GM23338 (cell line): ENCODE measurements at places on chromosomes 5 and 9. TPM values are rescaled to one million over a fixed set of nuclear protein-coding genes. Genes with fewer than 3 reads are reported as not detected.

DNA sequence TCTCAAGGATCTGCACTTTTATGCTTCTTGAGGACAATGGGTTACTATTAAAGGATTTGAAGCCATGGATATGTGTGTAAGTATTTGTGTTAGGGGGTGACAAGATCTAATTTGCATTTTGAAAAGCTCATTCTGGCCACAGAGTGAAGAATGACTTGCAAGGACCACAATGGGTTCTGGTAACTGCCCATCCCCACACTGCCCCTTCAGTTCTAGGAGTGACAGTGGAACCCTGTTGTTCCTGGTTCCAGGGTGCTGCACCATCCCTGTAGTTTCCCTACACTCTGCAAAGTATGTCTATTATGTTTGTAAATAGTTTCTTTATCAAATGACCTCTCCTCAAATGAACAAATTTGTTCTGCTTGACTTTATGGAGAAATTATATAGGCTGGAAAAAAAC lies 9.7 kb upstream of the SPRY4 start:
- DNase-seq = no peak

GRCh38 chr5:67350185-67350584 lies 153.6 kb upstream of the CD180 start:
- DNase-seq = no peak

C5orf58 gene
- 1.0 TPM in 1 of 2 replicates, not detected in the other for total RNA-seq

SELENOP gene
- 11.0 and 12.7 TPM in 2 replicates for total RNA-seq

BHMT2 gene
- 1.7 and 2.5 TPM in 2 replicates for total RNA-seq
